ENCODE measurements at places on chromosomes 16 and 17.

DNA sequence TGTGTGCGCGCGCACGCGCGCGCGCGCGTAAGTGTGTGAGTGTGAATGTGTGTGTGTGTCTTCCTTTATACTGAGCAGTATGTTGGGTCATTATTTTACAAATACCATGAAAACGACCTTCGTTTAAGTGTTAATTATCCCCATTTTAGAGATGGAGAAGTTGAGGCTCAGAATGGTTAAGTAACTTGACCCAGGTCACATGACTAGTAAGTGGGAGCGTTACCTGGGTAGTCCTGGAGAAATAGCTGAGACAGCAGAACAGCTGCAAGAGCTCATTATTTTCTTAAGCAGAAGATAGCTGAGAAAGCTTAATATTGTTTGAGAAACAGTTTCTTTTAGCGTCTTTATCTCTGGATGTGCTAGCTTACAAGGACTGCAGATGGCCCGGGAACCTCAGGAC lies 78.8 kb downstream of the IRX3 start:
- DNase-seq = no peak

GRCh38 chr16:19843371-19843770 lies 41.3 kb downstream of the GPRC5B start:
- DNase-seq = no peak

- DNase-seq = no peak
These were observed 60.1 kb upstream of the TMEM132E start for GRCh38 chr17:34519282-34519681.

DNA sequence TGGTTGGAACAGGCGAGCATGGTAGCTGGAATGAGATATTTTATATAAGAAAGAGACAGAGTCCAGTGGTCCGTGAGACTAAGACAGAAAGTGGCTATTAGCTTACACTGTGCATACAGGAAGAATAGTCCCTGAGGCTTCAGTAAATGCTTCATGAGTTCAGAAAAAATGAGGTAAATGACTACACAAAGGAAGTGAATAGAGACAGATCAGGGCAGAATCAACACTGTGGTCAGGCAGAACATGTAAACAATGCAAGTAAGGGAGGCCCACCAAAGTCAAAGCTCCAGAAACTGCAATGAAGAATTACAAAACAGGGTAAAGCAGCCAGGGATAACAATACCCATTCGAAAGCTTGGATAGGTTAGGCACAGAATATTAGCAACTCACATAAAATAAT lies 4.8 kb downstream of the ABCA10 start:
- DNase-seq = no peak

DNA sequence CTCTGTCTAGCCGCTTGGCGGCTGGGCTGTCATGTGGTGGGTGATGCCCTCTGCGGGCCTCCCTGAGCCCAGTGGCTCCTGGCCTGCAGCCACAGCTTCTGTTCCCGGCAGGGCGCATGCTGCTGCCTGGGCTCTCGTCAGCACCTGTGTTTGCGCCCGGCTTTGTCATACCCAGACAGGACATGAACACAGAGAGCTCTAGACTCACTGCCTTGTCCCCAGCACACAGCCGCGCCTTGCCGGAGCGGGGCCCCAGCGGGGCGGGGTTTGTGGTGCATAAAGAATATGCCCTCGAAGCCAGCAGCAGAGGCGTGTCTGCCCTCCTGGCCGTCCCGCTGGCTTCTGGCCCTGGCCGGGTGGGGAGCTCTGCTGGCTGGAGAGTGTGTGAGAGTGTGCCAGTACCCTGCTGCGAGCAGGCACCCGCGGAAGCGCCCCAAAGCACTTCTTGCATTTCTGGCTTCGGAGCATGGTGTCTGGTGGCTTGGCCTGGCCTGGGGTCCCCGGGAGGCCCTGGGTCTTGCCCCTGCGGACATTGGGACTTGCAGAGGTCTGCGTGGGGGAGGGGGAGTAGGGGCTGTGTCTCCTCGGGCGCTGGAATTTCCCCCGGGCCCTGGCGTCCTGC lies 14.4 kb downstream of the ASPSCR1 start:
- peak; percentile 90 for DNase-seq

DNA sequence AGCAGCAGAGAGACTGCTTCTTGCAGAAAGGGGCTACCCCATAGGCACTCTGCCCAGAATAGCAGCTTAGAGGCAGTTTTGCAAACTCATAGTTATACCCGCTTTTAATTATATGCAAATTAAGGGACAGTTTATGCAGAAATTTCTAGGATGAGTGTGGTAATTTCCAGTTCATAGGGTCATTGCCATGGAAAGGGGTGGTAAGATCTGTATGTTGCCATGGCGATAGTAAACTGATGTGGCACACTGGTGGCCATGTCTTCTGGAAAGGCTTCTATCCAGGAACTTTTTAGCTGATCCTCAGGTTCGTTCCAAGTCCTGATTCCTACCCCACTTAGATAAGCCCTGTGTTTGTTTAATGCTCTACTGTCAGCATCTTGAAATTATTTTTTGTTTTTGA lies 6.2 kb downstream of the STXBP4 start:
- DNase-seq = no peak

DNA sequence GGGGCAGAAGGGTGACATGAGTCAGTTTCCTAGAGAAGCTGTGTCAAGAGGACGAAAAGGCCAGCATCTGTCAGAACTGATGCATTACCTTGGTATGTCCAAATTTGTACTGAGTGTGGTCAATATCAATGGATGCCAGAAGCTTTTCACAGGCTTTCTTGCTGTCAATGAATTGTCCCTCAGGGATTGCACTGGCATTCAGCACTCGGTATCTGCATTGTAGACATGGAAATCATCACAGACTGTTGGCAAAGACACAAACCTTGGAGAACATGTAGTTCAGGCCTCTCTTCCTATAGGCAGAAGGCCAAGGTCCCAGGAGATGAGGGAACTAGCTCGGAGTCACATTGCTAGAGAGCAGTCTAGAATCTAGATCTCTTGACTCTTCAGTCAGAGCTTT lies 16.6 kb downstream of the MYH3 start:
- DNase-seq = no peak

- no peak for DNase-seq
These were observed 58.1 kb downstream of the NDE1 start for GRCh38 chr16:15708096-15708495.

GRCh38 chr16:53378138-53378537 lies 56.1 kb upstream of the RBL2 start:
- no peak for DNase-seq

- DNase-seq = no peak
These were observed 28.5 kb upstream of the ELAC2 start for GRCh38 chr17:13046361-13046760.

- no peak for DNase-seq
These were observed 198.4 kb downstream of the SHISA9 start for GRCh38 chr16:13099822-13100221.

DNA sequence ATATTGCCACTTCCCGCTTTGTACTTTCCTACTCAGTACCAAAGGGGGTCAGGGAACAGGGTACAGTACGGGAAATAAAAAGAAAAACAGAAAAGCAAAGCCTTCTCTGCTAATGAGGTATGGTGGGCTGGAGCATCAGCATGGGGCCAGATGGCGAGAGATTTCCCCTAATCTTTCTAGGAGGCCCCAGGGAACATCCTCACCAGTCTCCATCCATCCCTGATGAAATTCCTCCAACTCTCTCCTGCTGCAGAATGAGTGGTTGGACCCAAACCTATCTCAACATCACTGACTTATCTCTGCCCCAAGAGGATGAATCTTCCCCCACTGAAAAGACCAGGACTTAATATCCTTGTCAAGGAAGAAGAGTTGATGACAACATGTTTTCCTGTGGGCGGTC lies 185.6 kb downstream of the C16orf78 start:
- no peak for DNase-seq

DNA sequence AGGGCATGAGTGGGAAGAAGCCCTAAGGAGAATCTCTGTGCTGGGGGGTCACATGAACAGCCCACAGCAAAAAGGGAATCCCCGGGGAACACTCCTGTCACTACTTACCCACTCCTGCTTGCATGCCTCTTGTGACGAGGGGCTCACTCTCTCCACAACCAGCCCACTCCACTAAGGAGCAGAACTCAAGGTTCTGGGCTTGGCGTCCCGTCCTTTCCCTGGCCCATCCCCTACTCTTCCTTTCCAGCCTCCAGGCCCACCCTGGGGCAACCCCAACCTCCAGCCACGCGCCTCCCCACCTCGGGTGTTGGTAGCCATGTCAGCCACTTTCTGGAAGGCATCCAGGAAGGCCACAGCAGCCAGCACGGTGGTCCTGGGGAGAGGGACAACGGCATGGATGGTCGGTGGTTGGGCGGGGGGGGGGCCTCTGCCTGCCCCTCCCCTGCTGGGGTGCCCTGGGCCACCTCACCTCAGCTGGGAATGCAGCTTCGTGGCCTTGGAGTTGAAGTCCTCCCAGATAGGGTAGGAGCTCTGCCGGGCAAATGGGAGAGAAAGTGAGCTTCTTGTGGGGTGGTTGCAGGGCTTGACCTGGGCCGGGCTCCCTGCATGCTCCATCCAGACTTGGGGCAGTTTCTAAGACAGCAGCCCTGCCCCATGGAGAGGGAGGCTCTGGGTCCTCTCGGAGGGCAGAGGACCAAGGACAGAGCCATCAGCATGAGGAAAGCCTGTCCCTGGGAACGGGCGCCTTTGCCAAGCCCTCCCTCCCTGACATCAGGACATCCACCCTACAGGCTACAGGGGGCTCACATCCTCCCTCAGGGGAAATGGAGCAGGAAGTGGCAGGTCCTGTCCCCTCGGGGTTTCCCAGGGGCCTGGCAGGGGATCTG lies 5.1 kb downstream of the MTSS2 start:
- peak; percentile 72 for DNase-seq

- no peak for DNase-seq
These were observed 23.2 kb upstream of the TEKT3 start for GRCh38 chr17:15364615-15365014.

DNA sequence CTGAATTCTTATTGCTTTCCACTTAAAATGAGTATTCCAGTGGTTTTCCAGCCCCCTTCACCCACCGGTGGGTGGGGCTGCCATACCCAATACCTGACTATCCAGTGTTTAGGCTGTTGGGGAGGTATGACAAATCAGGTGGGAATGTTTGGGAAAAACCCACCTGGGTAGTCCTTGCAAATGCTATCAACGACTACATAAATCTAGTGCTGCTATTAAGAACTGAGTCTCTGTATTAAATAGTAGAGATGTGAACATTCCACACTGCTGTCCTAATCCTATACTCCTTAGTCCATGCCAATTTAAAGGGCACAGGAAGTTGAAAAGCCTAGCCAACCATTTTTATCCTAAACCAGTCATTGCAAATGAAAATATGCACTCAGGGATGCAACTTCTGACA lies 126.6 kb downstream of the AXIN2 start:
- no peak for DNase-seq

DNA sequence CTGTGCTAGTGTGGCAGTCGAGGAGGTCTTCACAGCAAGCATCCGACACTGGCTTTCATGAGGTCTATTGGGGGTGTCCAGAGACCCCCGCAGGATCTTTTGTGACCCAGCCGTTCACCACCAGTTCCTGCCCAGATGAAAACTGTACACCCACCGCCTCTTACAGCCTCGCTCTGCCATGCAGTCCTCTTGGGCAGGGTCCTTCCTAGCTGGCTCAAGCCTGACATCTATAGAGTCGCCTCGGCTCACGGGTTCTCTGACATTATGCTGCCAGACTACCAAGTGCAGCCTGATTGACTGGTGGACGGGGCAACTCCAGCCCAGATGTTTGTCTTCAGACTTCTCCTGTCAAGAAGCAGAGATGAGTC lies 14.6 kb upstream of the CLEC10A start:
- DNase-seq = peak; percentile 51

GRCh38 chr17:77872714-77873499 lies 85.6 kb upstream of the TNRC6C start:
- peak; percentile 51 for DNase-seq
